ENCODE measurements at places on chromosomes 12 and 14.

DNA sequence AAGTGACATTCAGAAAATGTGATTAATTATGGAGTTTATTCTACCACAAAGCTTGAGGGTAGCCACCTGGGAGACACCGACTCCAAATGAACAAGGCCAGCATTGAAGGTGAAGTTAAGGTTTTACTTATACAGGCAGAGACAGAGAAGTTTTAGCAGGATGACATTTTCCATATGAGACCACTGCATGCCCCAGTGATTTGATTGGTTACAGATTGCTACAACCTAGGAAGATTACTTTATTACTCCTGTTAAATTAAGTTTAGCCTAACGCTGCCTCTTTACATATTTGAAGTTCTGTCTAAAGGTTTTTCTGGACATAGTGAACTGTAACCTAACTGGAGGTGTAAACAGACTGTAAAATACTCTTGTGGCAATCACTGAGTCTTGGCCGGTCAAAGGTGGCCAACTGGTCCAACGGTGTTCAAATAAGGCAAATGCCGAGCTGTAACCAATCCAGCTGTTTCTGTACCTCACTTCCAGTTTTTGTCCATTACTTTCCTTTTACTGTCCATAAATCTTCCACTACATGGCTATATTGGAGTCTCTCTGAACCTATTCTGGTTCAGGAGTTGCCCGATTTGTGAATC lies 57.2 kb downstream of the RIN3 start:
- DNase-seq, result no peak

- peak; percentile 0 for DNase-seq
These were observed 190.7 kb upstream of the BMP4 start for GRCh38 chr14:54147282-54147681.

DNA sequence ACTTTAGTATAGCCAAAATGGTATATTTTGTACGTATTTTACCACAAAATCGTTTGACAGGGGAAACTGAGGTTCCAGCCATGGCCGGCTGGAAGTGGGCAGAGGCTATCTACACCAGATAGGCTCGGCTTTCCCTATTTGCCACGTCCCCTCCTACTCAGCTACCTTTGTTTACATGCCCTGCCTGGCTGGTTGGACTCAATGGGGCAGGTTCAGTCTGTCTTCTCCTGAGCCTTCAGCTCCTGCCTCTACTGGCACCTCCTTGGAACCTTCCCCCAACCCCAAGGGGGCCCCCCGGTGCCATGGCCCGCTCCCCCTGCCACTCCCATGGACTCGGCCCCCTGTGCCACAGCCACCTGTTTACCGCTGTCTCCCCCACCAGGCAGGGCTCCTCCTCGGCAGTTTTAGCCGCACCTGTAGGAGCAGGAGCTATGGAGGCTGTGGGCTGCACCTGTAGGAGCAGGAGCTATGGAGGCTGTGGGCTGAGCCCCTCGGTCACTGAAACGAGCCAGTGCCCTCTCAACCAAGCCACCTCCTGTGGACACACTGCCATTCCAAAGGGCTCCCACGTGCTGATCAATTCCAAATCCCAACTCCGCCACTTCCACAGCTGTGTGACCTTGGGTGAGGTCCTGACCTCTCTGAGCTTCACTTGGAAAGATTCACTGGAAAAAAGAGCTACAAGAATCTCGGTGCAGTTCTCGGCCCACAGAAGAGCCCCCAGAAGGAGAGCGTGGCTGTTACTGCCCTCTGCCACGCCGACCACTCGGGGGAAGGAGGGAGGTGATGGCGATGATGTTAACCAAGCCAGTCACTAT lies 62.2 kb downstream of the NCOR2 start:
- DNase-seq, result no peak

- DNase-seq, result no peak
These were observed 206.1 kb downstream of the PCNX1 start for GRCh38 chr14:71113376-71113775.

GRCh38 chr14:87461704-87462103 lies 531.3 kb downstream of the GALC start:
- no peak for DNase-seq

DNA sequence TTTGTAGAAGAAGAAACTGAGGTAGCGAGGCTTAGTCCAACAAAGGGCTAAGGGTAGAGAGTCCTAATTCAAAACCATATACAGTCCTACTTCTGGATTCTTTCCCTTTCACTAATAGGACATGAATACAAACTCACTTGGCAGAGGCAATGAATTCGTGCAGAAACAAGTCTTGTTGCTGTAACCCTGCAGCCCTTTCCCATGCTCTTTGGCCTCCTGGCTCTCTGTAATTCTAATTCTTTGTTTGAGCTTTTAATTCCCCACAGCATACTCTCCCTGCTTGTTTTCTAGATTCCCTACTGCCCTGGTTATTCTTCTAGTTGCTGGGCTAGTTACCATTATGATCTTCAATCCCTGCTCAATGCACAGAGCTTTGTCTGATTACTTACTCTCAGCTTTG lies 381.4 kb downstream of the ETNK1 start:
- no peak for DNase-seq

GRCh38 chr12:58386136-58386535 lies 444.8 kb downstream of the ATP23 start:
- no peak for DNase-seq

DNA sequence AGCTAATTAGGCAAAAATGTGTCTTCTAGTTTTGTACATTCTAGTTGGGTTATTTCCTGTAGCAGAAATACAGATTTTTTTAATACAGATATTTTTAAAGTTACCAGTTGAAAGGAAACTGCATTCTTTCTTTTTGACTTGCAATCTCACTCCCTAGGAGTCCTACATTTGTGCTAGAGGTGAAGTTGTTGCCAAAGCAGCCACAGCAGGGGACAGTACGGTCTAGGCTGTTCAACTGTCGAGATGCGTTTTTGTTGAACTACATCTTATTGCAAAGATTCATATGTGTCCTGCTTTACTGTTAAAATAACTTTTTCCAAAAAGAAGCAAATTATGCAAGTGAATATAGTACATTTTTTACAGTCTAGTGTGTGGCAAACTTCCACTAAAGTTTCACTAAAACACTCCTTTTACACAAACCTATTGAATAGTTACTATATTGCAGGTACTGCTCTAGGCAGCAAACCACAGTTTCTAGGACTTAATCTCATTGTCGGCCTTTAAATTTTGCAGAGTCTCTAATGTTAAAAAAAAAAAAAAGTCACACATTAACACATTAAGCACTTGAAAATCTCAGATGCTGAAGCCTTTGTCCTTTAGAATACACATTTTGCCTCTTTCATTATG lies 30.2 kb upstream of the SRGAP1 start:
- DNase-seq, result no peak

All from OCI-M1 (cell line).